ENCODE measurements at places on chromosomes 5 and 9.

GRCh38 chr5:139272471-139273321 is 20.8 kb upstream of the MATR3 start:
- no peak for DNase-seq

DNA sequence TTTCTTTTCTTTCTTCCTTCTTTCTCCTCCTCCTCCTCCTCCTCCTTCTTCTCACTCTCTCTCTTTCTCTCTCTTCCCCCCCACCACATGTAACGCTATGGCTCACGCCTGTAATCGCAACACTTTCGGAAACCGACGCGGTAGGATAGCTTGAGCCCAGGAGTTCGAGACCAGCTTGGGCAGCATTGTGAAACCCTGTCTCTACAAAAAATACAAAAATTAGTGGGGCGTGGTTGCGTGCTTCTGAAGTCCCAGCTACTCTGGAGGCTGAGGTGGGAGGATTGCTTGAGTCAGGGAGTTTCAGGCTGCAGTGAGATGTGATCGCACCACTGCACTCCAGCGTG is 736 bp upstream of the GLDC start:
- DNase-seq, result peak; percentile 10

- no peak for DNase-seq
These were observed 53.4 kb upstream of the TMC1 start for GRCh38 chr9:72467766-72468738.

DNA sequence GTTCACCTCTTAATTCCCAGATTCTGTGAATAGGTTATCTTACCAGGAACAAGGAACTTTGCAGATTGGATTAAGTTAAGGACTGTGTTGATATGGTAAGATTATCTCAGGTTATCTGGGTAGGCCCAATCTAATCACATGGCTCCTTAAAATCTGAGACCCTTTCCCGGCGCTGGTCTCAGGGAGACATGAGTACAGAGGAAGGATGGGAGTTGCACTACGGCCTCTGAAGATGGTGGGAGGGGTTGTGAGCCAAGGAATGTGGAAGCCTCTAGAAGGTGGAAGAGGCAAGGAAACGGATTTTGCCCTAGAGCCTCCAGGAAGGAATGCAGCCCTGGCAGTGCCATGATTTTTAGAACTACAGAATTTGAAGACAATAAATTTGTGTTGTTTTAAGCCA is 95.1 kb downstream of the AK8 start:
- DNase-seq, result no peak

GRCh38 chr5:143442385-143442784 is 38.9 kb upstream of the NR3C1 start:
- DNase-seq, result no peak

DNA sequence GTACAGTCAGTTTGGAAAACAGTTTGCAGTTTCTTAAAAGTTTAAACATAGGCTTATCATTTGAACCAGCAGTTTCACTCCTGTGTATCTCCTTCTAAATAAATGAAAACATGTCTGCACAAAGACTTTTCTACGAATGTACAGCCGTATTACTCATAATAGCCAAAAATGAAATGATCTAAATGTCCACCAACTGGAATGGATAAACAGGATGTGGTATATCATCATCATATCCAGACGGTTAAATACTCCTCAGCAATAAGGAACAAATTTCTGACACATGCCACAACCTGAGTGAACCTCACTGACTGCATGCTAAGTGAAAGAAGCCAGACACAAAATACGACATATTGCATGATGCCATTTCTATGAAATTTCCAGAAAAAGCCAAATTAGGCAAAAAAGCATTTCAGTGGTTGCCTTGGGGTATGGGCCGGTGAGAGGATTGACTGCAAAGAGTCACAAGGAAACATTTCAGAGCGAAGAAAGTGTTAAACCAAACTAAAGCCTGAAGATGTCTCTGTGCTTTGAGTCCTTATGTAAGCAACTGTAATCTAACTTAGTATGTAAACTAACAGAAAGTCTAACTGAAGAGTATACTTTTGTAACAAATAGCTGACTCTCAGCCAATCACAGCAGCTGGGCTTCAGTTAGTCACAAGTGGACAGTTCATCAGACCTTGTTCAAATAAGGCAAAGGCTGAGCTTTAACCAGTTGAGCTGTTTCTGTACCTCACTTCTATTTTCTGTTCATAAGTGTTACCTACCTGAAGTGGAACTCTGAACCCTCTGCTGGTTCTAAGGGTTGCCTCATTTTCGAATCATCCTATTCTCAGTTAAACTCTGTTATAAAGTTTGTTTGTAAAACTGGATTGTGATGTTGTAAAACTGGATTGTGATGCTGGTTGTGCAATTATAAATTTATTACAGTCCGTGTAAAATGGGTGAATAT is 65.2 kb downstream of the TRIO start:
- DNase-seq, result no peak

DNA sequence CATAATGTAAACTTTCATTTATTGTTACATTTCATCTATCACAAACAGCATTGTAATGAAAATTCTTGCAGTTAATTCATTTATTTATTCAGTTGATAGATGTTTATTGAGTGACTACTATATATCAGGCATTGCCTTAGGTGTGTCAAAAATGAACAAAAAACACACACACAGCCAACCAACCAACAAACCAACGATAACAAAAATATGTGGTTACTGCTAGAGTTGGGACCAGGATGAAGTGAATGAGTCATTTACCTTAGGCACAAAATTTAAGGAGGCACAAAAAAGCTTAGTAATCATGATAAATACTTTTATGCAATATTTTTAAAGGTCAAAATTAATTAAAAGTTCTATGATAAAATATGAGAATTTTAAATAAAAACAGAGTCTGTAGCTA is 223.4 kb downstream of the CSNK1G3 start:
- no peak for DNase-seq

DNA sequence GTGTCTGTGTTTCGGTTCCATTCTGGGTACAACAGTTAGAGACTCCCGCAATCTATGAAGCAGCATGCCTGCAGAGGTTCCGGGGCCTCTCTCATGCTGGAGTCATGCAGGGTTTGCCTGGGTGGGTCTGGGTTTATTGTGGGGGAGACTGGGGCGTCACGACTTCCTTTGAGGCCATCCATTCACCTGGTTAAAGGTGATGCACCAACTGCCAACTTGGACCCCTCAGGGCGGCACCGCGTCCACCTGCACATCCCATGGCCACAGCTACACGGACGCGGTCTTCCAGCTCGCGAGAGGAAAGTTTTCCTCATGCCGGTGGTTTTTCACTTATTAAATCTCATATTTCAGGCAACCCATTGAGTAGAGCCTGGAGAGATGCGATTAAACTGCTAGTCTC is 30.9 kb upstream of the IRX4 start:
- DNase-seq, result no peak

- DNase-seq, result no peak
These were observed 57.5 kb downstream of the ACER2 start for GRCh38 chr9:19466280-19466639.

GRCh38 chr9:115775659-115776058 is 377.9 kb upstream of the PAPPA start:
- DNase-seq, result no peak

- no peak for DNase-seq
These were observed 923 bp downstream of the SPATA6L start for GRCh38 chr9:4665357-4665756.

GRCh38 chr5:35938568-35939227 is at the start of gene CAPSL:
Gene CAPSL (minus strand): TSS chr5:35938622. CDS start chr5:35921120, 17,502 bp downstream.
- no peak for DNase-seq

GRCh38 chr9:79021084-79021483 is 550.7 kb upstream of the TLE4 start:
- DNase-seq, result no peak

DNA sequence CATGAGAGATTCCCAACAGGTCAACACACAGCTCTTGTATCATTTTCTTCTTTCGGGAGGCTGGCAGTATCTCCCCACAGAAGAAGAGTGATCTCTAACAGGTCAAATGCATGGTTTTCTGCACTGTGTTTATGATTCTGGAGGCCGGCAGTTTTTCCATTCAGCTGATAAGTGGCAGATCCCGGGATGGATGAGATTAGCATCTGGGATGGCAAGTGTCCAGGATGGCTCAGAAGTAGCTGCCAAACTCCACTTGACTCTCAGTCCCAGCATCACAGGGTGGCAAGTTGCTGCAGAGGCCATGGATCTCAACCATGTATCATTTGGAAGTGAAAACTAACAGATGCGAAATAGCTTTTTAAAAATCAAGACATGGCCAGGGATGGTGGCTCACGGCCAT is 97.8 kb upstream of the SLC44A1 start:
- no peak for DNase-seq

DNA sequence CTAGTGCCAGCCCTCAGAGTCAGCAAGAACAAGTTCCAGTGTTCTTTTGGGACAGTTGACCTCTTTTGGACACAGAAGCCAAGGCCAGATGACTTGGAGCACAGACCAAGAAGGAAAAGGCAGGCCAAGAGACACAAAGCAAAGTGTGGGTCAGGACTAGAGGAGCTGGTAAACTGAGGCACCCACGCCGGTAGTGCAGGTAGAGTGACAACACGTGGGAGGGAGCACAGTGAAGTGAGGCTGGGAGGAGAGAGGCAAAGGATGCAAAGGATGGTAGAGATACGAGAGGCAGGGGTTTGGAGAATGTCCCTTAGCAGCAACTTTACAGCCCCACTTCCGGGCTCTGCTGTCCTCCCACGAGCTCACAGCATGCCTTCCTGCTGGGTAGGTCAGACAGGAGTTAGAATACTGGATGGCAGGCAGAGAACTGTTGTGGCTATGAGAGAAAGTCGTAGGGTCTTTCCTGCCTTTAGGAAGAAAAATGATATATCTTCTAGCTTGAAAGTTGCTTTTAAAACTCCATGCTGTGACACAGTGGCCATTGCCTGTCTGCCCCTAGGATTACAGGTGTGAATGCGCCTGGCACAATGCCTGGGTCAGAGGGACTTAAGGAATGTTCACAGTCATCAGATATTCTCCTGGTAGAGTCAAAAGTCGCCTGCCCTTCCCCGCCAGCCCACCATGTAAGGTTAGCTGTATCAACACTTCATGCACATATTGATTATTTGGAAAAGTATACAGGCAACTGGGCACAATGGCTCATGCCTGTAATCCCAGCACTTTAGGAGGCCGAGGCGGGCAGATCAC is 97.9 kb downstream of the PDE8B start:
- no peak for DNase-seq

DNA sequence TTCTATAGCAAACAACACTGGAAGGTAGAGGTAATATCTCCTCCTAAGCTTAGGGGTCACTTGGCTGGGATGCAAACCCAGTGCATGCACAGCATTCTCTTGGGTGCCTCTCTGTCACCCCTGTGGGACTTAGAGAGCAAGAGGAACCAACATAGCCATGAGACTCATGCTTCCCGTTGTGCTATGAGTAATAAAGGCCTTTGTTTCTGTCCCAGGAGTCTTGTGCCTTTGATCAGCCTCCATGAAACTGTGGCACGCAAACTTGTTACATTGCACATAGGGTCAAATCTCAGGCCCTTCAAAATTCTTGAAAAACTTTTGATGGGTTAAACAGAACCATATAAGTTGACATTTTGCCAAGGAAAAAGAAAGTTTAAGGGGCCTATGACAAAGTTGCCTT is 272.8 kb downstream of the TAF11L14 start:
- no peak for DNase-seq

DNA sequence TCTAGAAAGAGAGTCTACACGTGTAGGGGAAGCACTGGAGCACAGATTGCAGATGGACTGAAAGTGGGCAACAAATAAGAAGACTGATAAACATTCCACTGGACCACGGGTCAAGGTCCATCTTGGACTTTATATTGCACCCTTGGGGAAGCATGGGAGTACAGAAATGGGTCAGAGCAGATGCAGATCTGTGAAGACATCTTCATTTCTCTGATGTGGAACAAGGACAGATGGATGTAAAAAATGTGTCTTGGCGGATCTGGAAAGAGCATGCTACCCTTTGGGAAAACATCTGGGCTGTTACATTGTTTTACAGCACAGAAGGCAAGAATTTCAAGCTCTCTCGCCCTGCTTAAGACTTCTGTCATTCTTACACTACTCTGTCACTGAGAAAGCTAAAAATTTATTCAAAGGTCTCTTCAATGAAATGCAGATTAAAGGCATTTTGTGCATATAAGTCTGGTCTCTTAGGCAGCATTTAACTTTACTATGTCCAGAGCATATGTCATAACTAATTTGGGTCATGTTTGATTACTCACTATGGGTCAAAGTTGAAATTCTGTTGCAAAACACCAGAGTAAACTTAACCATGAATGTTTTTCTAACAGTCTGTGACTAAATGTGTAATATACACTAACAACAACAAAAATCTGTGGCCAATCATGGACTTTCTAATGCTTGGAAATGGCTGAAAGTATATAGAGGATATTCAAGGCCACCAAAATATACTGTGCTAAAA is 756.4 kb upstream of the DMAC1 start:
- DNase-seq, result no peak

- DNase-seq, result no peak
These were observed 67.1 kb downstream of the EHMT1 start for GRCh38 chr9:137685741-137686420.

DNA sequence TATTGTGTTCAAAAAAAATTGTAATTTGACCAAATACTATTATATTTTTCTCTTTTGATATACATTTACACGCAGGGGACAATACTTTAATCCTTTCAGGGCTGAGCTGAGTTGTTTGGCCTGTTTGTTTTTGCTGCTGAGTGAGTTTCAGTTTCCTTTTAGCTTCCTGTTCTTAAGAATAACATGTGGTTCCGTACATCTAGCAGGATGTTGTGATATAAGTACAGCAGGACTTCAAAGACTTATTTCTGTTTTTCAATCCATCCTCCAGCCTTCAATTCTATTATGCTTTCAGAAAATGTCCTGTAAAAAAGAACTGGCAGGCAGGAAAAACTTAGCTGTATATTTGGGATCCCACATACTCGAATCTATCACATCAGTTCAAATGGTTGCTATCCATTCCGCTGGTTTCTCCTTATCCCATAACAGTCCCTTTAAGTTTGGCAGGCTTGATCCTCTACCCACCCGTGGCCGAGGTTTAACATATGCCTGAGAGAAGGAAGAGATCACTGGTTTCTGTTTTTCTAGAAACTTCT is 1037.3 kb upstream of the ACO1 start:
- no peak for DNase-seq

GRCh38 chr5:11617080-11617479 is 287.2 kb downstream of the CTNND2 start:
- DNase-seq, result no peak

DNA sequence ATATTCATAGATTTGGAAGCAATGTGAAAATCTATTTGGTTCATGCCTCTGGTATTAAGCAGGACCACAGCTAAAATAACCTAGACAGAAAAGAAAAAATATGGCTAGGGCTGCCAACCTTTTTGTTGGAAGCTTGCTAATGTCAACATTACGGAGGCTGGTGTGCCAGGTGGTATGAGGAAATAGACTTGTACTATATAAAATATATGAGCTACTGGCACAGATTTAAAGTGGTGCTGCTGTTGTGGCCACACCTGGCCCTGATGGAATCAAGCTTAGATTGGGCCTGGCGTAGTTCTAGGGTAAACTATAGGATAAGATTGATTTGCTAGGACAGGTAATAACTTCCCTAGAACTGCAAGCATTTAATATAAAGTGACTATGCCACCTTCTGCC is 10.6 kb upstream of the PARP8 start:
- DNase-seq, result no peak
